AG20443 (cell line): ENCODE measurements at places on chromosomes 3 and 15.
A peak's percentile ranks its signal among the peaks of the same experiment; 100 is the strongest.

- DNase-seq, result peak; percentile 58
Measured at GRCh38 chr3:10015461-10015904, 10.8 kb upstream of the FANCD2 start.

GRCh38 chr3:88000853-88001252 is 58.0 kb downstream of the CGGBP1 start:
- DNase-seq, result no peak

GRCh38 chr15:68558318-68559305 is 20.2 kb upstream of the CORO2B start:
- no peak for DNase-seq

- no peak for DNase-seq
Measured at GRCh38 chr15:62057341-62057980, 2.8 kb downstream of the VPS13C start.

- no peak for DNase-seq
Measured at GRCh38 chr15:81052046-81052445, 51.3 kb downstream of the TLNRD1 start.

GRCh38 chr3:44329946-44330345 is 8.6 kb upstream of the TCAIM start:
- no peak for DNase-seq

DNA sequence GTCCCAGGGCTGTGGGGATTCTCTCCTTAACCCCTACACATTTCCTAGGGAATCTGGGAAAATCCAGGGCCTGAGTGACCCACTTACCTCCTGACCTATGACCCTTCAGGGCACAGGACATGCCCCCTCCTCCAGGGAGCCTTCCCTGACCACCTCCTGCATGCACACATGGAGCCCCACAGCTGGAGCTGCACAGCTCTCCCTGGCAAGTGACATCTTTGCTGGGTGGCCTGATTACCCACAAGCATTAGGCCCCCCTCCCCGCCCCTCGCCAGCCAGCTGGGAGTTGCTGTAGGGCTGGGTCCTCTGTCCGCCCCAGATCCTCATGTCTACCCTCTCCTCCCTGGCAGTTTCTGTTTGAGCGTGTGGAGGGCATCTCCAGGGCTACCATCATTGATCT is 21.4 kb downstream of the HDAC11 start:
- no peak for DNase-seq

- DNase-seq, result no peak
Measured at GRCh38 chr3:464255-464654, 267.7 kb downstream of the CHL1 start.

DNA sequence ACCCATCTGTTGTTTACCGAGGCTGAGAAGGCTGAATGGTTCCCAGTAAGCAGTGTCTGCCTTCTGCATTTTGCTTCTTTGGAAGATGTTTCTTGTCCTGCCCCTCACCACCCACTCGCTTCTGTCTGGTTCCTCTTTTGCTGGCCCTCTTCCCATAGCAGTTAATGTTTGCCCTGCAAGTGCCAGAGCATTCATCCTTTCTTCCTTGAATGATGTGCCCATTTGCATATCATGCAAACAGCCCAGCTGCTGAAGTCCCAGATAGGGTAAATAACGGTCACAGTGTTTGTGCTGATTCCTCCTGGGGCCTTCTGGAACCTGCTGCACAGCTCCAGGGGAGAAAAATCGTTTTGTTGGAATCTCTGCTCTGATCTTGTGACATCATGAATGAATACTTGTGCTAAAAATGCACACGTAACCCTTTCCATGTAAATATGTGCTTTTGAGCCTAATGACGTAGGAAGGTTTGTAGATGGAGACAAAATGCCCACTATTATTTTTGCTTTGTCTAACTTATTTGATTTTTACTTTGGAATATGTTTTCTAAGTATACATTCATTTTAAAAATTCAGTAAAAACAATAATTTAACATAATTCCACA is 381.0 kb downstream of the SOX2 start:
- DNase-seq, result no peak

DNA sequence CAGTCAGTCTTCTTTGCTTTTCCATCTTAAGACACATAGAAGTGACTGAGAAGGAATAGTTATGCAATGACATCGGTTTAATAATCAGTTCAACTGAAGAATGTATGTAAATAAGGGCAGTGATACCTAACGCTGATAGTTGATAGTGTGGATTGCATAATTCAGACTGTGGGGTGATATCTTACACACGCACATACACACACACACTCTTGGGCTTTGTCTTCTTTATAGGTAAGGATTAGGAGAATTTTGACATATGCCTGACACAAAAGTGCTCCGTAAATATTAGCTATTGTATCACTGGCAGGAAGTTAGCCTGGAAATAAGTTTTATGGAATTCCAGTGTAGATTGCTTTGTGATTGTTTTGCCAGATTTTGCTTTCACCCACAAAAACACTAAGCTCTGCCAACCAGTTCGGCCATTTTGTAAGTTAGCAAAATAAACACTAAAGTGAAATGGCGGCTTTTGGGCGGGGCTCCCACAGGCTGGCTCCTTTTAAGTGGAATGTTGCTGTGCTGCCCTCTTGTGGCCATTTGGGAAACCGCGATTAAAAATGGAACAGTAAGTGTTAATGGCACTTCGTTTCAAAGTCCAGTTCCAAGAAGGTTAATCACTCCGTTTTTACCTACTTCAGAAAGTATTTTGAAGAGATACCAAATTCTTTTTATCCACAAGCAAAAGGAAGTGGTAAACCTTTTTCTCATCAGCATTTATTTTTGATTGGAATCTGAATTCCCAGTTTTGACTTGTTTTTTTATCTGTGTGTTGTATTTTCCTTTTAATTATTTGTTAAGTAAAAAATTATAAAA is 17.7 kb downstream of the CHD2 start:
- DNase-seq, result peak; percentile 82

- peak; percentile 50 for DNase-seq
Measured at GRCh38 chr3:149489060-149489690, 14.7 kb downstream of the TM4SF4 start.

DNA sequence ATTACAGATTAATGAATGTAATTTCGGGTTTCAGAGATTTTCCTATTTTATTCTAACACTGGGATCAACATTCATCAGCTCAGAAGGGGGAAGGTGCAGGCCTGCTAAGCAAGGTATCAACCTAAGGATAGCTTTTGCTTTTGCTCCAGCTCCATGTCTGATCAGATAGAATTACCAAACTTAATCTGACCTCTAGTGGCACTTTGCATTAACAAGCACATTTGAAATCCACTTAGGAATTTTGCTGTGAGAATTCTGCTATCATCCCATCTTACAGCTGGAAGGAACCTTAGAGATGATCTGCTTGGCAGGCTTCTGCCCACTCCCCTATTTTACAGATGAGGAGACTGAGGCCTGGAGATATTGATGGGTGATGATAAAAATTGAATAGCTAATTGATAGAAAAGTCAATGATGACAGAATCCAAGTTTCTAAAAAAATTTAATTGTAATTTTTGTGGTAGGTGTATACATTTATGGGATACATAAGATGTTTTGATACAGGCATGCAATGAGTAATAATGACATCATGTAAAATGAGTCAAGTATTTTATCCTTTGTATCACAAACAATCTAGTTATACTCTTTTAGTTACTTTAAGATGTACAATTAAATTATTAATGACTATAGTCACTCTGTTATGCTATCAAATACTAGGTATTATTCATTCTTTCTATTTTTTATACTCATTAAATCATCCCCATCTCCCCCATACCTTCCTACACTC is 209.2 kb upstream of the ZPLD1 start:
- peak; percentile 64 for DNase-seq

DNA sequence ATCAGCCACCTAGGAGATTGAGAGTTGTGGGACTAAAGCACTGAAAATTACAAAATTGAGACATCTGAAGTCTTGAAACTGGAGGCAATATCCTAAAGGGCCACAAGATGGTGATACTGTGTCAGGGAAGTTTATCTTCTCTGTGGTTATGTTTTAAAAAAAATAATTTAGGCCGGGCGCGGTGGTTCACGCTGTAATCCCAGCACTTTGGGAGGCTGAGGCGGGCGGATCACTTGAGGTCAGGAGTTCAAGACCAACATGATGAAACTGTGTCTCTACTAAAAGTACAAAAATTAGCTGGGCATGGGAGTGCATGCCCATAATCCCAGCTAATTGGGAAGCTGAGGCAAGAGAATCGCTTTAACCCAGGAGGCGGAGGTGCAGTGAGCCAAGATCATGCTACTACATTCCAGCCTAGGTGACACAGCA is 17.9 kb upstream of the NIT2 start:
- DNase-seq, result peak; percentile 56

- no peak for DNase-seq
Measured at GRCh38 chr3:190213727-190214126, 93.0 kb upstream of the P3H2 start.
